ENCODE measurements at places on chromosomes 12 and 14. TPM values are rescaled to one million over a fixed set of nuclear protein-coding genes. Genes with fewer than 3 reads are reported as not detected.

DYNC1H1 gene
- 318 TPM for total RNA-seq

KRT73 gene
- total RNA-seq, result 0.40 TPM

SERPINA9 gene
- not detected for total RNA-seq

VWF gene
- total RNA-seq, result 4.1 TPM

TOMM20L gene
- total RNA-seq, result not detected

UNC79 gene
- not detected for total RNA-seq

CLEC1B gene
- 0.94 TPM for total RNA-seq

OTOGL gene
- total RNA-seq, result not detected

OVCH1 gene
- total RNA-seq, result not detected

KRT6A gene
- total RNA-seq, result not detected

CFAP251 gene
- total RNA-seq, result 1.1 TPM

PLA2G1B gene
- total RNA-seq, result not detected

CEBPE gene
- total RNA-seq, result not detected
